GM10248 (cell line): ENCODE measurements at places on chromosomes 2 and 18.

DNA sequence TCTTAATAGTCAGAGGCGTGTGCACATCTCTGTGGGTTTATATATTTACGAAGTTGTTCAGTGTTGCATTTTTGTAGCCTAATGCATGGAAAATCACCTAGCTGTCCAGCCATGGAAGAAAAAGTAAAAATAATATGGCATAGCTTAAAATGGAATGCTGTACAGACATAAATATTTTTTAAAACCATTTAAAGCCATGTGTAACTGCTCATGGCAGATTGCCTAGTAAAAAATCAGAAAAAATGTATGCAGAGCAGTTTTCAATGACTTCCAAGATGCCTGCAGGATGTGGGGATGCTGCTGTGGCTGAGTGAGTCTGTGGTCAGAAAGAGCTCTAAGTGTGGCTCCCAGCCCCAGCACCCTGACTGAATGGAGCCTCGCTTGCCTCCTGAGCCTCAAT, 64.8 kb upstream of the ALKAL2 start:
- no peak for DNase-seq

DNA sequence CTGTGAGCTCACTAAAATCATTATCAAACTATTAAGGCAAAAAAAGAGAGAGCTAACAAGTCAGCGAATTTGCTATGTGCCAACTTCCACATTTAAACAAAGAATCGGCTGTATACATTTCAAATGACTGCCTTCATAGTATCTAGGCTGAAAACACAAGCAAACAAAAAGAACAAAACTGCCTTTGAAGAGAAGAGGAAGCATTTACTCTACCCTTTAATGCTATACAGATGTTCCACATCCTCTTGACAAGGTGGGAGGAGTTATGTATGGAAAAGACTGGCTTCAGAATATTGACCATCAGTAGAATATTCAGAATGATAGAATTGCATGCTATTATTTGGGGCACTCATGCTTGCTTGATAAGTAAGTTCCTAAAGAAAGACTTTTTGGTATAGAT, 741.7 kb downstream of the PLCL1 start:
- DNase-seq = no peak

DNA sequence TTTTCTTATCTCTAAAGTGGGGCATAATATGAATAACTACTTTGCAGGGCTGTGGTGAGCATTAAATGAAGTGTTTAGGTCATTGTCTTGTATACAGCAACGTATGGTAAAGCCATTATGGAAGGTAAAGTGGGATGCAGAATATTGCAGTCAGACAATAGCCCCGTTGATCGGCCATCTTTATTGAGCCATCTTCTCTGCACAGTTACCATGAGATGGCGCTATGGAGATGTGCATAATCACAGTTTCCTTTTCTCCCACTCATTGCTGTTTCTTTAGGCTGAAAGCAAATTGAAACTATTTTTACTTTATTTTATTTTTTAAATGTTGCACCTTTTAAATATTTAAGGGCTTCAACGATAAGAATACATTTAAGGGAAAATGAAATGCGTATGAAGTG, 108.9 kb downstream of the THSD7B start:
- no peak for DNase-seq

DNA sequence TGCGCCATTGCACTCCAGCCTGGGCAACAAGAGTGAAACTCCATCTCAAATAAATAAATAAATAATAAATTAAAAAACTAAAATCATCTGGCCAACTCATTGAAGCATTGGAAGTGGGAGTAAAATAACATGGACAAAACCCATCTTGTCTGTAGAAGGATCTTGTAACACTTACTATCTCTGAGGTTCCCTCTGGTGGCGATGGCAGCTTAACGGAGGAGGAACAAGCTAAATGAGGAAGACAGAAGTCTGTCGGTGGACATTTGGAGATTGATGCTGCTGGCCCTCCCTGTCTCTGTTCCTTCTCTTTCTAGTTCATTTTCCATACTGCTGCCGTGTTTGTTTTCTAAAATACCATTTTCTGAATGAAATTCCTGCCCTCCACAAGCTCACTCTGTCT, 43.4 kb downstream of the ZCCHC2 start:
- no peak for DNase-seq

- no peak for DNase-seq
Observed at GRCh38 chr18:39274535-39274934, 1708.9 kb upstream of the CELF4 start.

DNA sequence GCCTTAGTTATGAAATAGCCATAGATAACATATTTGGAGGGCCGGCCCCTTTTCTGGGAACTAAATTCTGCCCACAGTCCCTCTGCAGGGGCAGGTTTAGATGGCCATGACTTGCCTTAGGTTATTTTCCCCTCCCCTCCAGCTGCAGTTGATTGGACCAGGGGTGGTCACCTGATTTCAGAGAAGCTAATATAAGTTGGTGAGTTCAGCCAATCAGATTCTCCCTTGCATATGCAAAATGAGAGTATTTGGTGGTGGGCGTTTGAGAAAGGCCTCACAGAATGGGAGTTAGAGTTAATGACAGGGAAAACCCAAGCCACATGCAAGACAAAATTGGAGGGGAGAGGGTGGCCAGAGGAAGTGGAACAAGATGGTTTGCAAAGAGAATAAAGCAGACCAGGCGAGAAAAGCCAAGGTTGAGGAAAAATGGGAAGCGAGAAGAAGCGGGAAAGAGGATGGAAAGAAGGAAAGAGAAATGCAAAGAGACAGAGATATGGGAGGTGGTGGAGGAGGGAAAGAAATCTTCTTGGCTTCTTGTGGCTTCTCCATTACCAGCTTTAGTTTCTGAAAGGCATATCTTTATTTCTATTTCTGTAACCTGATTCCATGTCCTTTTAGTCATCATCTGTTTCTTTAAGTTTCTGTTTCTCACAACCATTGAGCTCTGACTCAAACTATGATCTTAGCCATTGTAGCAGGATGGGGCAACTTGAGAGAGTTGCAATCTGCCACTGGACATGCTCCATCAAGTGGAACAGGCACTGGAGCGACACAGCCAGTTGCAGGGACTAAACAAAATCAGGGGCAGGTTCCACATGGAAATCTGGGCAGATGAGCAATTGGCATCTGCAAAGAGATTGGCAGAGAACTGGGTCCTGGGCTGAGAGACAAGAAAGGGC, 108.1 kb upstream of the SIX3 start:
- no peak for DNase-seq

GRCh38 chr2:30218814-30219213, 12.5 kb upstream of the LBH start:
- DNase-seq = no peak

- no peak for DNase-seq
Observed at GRCh38 chr2:208970070-208970469, 453.8 kb upstream of the MAP2 start.

- no peak for DNase-seq
Observed at GRCh38 chr2:66443979-66444861, 9.3 kb downstream of the MEIS1 start.

DNA sequence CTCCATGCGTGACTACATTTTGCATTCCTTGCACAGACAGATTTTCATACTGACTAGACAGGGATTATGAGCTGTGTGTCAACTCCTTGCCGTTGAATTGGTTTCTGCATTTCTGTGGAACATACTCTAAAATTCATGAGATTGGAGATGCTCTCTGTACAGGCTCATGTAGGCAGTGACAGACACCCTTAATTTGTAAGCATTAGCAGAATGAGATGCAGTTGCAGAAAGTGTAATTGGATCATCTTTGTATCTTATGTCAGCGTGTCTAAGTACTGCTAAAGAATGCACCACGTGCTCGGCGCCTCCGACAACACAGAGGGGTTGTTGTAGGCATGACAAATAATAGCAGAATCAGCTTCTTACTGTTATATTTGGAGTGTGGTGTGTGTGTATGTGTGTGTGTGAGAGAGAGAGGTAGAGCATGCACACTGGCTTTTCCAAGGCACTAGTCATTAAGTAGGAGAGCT, 212.4 kb downstream of the CMPK2 start:
- no peak for DNase-seq

GRCh38 chr2:8893978-8894820, 56.8 kb upstream of the KIDINS220 start:
- DNase-seq = no peak

GRCh38 chr18:39313992-39314391, 1748.4 kb upstream of the CELF4 start:
- no peak for DNase-seq

- no peak for DNase-seq
Observed at GRCh38 chr2:210203147-210203546, 22.1 kb downstream of the ACADL start.

- no peak for DNase-seq
Observed at GRCh38 chr2:171297956-171298355, 135.8 kb downstream of the METTL8 start.

DNA sequence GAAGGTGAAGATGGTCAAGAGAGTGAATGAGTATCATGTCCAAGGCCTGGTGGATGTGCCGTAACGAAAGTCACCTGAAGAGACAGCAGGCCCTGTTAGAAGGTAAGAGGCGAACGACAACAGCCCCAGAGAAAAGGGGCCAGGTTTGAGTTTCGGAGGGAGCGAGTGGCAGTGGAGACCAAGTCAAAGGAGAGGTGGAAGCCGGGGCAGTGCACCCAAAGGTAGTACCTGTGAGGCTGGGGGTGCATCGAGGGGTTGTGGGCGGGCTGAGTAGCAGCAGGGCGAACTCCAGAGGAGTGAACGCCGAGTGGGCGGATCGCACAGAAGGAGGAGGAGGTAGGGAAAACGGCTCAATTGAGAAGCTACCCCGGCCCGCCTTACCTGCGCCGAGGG, 358 bp downstream of the USP37 start:
- DNase-seq = no peak

DNA sequence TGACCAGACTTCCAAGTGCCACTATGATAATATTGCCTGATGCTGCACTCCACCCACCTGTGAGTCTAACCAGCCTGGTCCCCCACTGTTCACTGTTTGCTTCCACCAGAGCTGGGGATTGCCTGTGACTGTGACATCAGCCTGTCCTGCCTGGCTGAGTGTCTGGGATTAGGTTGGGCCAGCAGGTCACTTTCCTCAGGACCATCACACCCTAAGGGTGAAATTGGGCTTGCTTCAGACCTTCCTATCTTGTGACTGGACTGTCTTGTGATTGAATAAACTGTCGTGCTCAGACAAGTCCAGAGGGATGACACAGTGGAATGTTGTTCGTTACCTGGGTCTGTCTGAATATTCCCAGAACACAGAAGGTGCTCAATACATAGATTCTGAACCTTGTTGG, 87.4 kb upstream of the HK2 start:
- no peak for DNase-seq

DNA sequence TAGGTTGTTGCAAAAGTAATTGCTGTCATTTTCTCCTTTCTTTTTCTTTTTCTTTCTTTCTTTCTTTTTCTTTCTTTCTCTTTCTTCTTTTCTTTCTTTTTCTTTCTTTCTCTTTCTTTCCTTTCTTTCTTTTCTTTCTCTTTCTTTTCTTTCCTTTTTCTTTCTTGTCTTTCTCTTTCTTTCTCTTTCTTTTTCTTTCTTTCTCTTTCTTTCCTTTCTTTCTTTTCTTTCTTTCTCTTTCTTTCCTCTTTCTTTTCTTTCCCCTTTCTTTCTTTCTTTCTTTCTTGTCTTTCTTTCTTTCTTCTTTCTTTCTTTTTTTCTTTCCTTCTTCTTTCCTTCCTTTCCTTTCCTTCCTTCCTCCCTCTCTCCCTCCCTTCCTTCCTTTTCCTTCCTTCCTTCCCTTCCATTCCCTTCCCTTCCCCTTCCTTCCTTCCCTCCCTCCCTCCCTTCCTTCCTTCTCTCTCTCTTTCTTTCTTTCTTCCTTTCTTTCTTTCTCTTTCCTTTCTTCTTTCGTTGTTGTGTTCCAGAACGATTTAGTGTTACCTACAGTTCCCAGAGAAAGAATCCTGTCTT, 178.9 kb downstream of the RPIA start:
- DNase-seq = no peak

GRCh38 chr2:219056896-219057708, 3.6 kb downstream of the IHH start:
- DNase-seq = no peak

DNA sequence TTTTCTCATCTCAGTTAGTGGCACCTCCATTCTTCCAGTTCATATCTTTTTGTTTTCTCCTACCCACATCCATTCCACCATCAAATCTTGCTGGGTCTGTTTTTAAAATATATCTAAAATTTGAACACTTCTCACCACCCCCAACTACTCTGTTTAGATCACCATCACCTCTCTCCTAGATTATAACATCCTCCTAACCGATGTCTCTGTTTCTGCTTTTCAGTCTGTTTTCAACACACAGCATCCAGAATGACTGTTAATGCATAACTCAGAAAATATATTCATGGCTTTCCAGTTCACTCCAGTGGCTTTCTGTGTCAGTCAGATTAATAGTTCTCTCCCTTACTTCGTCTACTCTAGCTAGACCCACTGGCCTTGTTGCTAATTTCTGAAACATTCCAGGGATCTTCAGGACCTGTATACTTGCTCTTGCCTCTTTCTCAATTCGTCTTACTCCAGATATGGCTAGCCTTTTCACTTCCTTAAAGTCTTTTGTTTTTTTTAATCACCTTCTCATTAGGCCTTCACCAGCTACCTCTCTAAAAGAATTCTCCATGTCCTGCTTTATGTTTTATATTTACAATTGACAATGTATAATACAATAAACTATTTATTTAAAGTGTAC, 105.3 kb downstream of the COMMD1 start:
- DNase-seq = no peak

DNA sequence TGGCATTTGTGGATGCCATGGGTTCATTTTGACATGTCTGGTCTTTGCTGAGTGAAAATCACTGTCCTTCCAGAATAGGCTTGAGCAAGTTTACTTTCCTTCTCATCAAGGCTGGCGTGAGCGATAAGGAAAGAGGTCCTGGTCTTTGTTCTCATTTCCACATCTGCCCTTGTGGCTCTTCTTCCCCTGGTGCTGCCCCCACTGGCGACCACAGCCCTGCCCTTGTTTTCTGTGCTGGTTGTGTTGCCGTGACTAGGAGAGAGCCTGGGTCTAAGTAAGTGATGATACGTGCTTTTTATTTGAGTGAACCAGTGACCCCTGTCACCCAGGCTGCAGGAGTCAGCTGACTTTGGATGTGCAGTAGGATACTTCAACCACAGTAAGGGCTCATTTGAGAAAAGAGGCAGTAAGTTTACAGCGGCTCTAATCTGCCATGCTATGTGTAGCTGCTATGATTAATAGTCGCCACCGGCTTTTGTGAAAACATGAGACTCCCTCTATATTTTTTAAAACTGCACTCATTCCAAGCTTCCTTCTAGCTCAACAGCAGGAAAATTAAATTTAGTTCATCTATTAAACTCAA, 441.7 kb downstream of the RNF144A start:
- DNase-seq = no peak

- no peak for DNase-seq
Observed at GRCh38 chr18:32804134-32804888, 31.5 kb upstream of the KLHL14 start.

- DNase-seq = no peak
Observed at GRCh38 chr18:37508207-37508606, 57.4 kb downstream of the CELF4 start.

GRCh38 chr2:203346612-203347011, 18.4 kb downstream of the ABI2 start:
- DNase-seq = no peak

- no peak for DNase-seq
Observed at GRCh38 chr2:39920307-39920801, 141.3 kb upstream of the THUMPD2 start.

GRCh38 chr2:233598952-233599351, 18.5 kb upstream of the UGT1A8 start:
- DNase-seq = no peak

- DNase-seq = no peak
Observed at GRCh38 chr2:1282552-1282951, 130.7 kb upstream of the TPO start.

GRCh38 chr18:47260120-47260923, 8.9 kb upstream of the SKOR2 start:
- peak; percentile 55 for DNase-seq
